Stimulated activated CD4-positive, alpha-beta T cell treated with anti-CD3 and anti-CD28 coated beads, Interleukin-4, amount 100 ng/mL, for 4 hours (primary cell): ENCODE measurements at places on chromosomes 16 and 17.

- no peak for DNase-seq
These were observed 10.4 kb downstream of the C16orf46 start for GRCh38 chr16:81066681-81067080.

DNA sequence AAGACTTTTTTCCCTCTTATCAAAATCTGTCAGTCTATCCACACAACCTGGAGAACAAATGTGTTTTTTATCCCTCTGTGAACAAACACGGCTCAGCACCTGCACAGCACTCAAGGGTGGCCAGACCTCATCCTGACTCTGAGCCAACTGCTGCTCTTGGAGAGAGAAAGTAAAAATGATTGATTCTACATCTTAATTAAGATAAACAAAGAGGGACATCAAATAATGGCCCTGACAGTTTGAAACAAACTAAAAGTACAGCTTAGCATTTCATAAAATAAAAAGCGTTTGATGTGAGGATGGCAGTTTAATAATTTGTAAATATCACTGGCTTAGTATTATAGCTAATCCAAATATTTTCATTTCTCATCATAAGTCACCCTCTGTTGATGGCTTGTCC lies 106.2 kb downstream of the SNX11 start:
- DNase-seq: no peak

- peak; percentile 27 for DNase-seq
These were observed 939 bp upstream of the WDR90 start for GRCh38 chr16:648071-648780.

DNA sequence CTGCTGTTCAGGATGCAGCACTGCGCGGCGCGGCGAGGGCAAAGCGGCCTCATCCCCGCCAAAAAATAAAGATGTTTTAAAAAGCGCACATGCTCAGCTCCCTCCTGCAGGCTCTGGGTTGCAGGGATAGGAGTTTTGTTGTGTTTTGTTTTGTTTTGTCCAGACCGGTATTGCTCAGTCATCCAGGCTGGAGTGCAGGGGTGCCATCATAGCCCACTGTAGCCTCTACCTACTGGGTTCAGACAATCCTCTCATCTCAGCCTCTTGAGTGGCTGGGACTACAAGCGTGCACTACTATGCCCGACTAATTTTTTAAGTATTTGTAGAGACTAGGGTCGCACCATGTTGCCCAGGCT lies 636 bp downstream of the WWOX start:
- DNase-seq: no peak

- DNase-seq: no peak
These were observed 252.4 kb downstream of the GRIN2A start for GRCh38 chr16:9929836-9930235.

DNA sequence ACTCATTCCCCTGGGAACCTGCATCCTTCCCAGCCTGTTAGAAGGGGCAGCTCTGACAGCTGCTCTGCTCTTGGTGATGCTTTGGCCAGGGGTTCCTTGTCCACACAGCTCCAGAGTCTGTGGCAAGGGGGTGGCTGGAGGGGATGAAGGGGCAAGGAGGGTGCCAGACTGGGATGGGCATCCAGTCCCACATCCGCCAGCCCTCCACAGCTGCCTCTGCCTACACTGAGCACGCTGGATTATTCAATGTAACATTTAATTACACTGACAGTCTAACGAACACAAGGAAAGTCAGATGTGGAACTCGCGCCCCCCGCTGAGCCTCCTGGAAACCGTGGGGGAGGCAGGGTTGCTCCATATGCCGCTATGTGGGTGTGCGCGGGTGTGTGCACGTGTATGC lies 101.1 kb downstream of the C16orf78 start:
- no peak for DNase-seq
